Activated CD4-positive, alpha-beta memory T cell treated with anti-CD3 and anti-CD28 coated beads for 36 hours (primary cell): ENCODE measurements at places on chromosomes 5 and 9. TPM values are rescaled to one million over a fixed set of nuclear protein-coding genes. Genes with fewer than 3 reads are reported as not detected.
A peak's percentile ranks its signal among the peaks of the same experiment; 100 is the strongest.

LCN12 gene
- total RNA-seq: 2.1 TPM

LARP1 gene
- 201 TPM for total RNA-seq

CER1 gene
- total RNA-seq: not detected

FOXD4 gene
- total RNA-seq: not detected

PCSK1 gene
- not detected for total RNA-seq

ZDHHC11 gene
- total RNA-seq: 7.9 TPM

CCDC187 gene
- total RNA-seq: not detected

GRCh38 chr5:179817470-179817840 lies 3.2 kb upstream of the SQSTM1 start:
- H3K36me3 ChIP-seq: peaks cover 23% of the 10 kb centered on the region
- peaks cover 34% of the 10 kb centered on the region for H3K4me1 ChIP-seq
- no peak overlapping the region for H3K4me3 ChIP-seq

- peaks cover 12% of the 10 kb centered on the region for H3K36me3 ChIP-seq
- H3K27ac ChIP-seq: no peak overlapping the region
- peaks cover 13% of the 10 kb centered on the region for H3K4me1 ChIP-seq
- H3K4me3 ChIP-seq: no peak overlapping the region
These were observed 117.0 kb upstream of the GNA14 start for GRCh38 chr9:77764894-77765780.

GRCh38 chr9:37925786-37926736 lies 22.1 kb upstream of the SLC25A51 start:
- H3K36me3 ChIP-seq: no peaks in the 10 kb centered on the region
- DNase-seq: peak; percentile 14
- H3K4me3 ChIP-seq: no peak overlapping the region
- peaks cover 2% of the 10 kb centered on the region for H3K4me1 ChIP-seq
- no peaks in the 10 kb centered on the region for H3K27me3 ChIP-seq
- H3K27ac ChIP-seq: no peak overlapping the region

DNA sequence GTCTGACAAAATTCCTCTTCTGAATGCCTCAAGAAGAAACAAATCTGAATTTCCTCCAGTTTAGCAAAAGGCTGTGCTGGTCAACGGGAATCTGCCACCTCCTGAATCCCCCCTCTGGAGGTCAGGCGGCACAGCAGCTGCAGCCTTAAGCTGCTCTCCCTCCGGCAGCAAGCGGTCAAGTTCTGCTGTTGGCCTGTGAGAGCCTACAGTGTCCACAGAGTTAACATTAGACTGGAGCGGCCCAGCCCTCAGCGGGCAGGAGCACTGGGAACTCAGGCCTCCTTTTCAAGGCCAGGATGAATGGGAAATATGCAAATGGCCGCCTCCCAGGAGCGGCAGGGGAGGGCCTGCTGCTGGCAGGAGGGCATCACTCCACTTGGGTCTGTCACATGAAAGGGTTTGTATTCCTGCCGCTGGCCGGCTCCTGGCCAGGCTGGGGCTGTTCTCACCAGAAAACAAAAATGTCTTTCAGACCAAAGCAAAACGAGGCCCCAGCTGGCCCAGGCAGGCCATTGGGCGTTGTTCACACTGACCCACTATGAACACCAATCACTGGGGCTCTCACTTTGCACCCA lies 8.2 kb downstream of the ACSL6 start:
- peaks cover 50% of the 10 kb centered on the region for H3K4me1 ChIP-seq
- H3K4me3 ChIP-seq: no peak overlapping the region
- no peaks in the 10 kb centered on the region for H3K36me3 ChIP-seq
- no peak for DNase-seq
- no peaks in the 10 kb centered on the region for H3K27me3 ChIP-seq

DNA sequence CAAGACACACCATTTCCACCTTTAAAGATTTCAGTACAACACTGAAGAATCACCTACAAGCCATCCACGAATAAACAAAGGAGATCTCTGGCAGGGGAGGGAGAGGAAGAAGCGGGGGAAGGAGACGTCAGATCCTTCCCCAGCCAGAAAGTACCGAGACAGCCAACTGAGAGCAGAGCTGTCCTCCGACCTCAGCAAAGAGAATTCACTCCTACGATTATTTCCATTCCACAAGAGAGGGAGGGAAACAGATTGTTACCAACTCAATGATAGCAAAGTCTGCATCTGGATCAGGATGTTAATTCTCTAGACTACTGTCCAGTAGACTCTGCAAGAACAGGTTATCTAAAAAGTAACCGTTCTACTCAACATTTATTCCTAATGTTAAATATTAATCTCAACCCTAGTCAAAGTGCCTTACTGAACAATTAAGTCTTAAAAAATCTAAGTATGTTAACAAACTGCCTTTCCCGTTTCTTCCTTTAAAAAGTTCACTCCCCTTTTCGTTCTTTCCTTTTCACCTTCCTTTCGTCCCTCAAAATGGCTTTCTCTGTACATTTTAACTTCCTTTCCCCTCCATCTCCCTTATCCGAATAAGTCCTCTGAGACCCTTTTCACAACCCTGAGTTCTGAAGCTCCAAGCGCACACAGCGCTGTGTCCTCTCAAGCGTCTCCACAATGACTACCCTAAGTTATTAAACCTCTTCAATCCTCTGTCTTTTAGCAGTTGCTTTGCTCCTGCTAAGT lies 1.4 kb downstream of the CHD1 start:
- peak; percentile 74 for DNase-seq
- H3K4me3 ChIP-seq: peak overlapping the region; percentile 99
- H3K27ac ChIP-seq: peak overlapping the region; percentile 99
- no peaks in the 10 kb centered on the region for H3K27me3 ChIP-seq
- peaks cover 48% of the 10 kb centered on the region for H3K4me1 ChIP-seq

GRCh38 chr9:137082925-137083290 lies 3.9 kb upstream of the MAN1B1 start:
- H3K4me1 ChIP-seq: peaks cover 24% of the 10 kb centered on the region
- H3K27ac ChIP-seq: no peak overlapping the region
- no peak overlapping the region for H3K4me3 ChIP-seq
- DNase-seq: no peak
- no peaks in the 10 kb centered on the region for H3K27me3 ChIP-seq

DNA sequence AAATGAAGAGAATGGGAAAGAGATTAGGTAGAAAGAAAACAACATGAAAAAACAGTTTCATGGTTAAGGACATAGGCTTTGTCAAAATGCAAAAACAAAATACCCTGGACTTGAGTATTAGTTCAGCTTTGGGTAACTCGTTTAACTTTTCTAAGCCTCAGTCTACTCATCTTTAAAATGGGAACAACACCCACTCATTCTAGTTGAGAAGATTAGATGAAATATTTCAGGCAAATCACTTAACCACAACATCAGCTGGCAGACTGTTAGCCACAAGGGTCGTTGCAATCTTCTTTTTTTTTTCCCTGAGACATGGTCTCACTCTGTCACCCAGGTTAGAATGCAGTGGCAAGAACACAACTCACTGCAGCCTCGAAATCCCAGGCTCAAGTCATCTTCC lies 185.6 kb downstream of the DCP2 start:
- H3K4me1 ChIP-seq: peaks cover 8% of the 10 kb centered on the region
- no peaks in the 10 kb centered on the region for H3K27me3 ChIP-seq
- H3K36me3 ChIP-seq: no peaks in the 10 kb centered on the region
- no peak for DNase-seq
- H3K4me3 ChIP-seq: no peak overlapping the region
- no peak overlapping the region for H3K27ac ChIP-seq

GRCh38 chr9:106069241-106069640 lies 374.9 kb downstream of the TMEM38B start:
- H3K27ac ChIP-seq: no peak overlapping the region
- no peaks in the 10 kb centered on the region for H3K27me3 ChIP-seq
- no peak for DNase-seq
- H3K4me1 ChIP-seq: no peaks in the 10 kb centered on the region
- H3K4me3 ChIP-seq: no peak overlapping the region

- no peak overlapping the region for H3K4me3 ChIP-seq
- H3K27ac ChIP-seq: no peak overlapping the region
- no peak for DNase-seq
These were observed 396.8 kb upstream of the NMUR2 start for GRCh38 chr5:152801886-152802285.

- H3K27me3 ChIP-seq: no peaks in the 10 kb centered on the region
- H3K4me1 ChIP-seq: no peaks in the 10 kb centered on the region
- H3K4me3 ChIP-seq: no peak overlapping the region
These were observed 164.9 kb downstream of the PBX3 start for GRCh38 chr9:125911861-125912644.

GRCh38 chr9:136103651-136104487 lies 8.8 kb upstream of the NACC2 start:
- H3K27me3 ChIP-seq: no peaks in the 10 kb centered on the region
- H3K36me3 ChIP-seq: no peaks in the 10 kb centered on the region
- H3K4me3 ChIP-seq: no peak overlapping the region
- no peak overlapping the region for H3K27ac ChIP-seq
- DNase-seq: no peak

GRCh38 chr9:127437497-127438264 lies 13.5 kb downstream of the ZNF79 start:
- no peaks in the 10 kb centered on the region for H3K27me3 ChIP-seq
- H3K4me3 ChIP-seq: no peak overlapping the region
- peak overlapping the region; percentile 77 for H3K27ac ChIP-seq
- peaks cover 64% of the 10 kb centered on the region for H3K36me3 ChIP-seq
- H3K4me1 ChIP-seq: peaks cover 15% of the 10 kb centered on the region

- no peak overlapping the region for H3K27ac ChIP-seq
- DNase-seq: no peak
- H3K4me3 ChIP-seq: no peak overlapping the region
- H3K36me3 ChIP-seq: peaks cover 10% of the 10 kb centered on the region
These were observed 30.6 kb downstream of the KDM4C start for GRCh38 chr9:6788162-6789016.

- H3K27ac ChIP-seq: no peak overlapping the region
- DNase-seq: no peak
- H3K27me3 ChIP-seq: no peaks in the 10 kb centered on the region
- H3K4me1 ChIP-seq: no peaks in the 10 kb centered on the region
These were observed 419.8 kb downstream of the PLK2 start for GRCh38 chr5:58040044-58040443.

- H3K4me3 ChIP-seq: no peak overlapping the region
- H3K36me3 ChIP-seq: no peaks in the 10 kb centered on the region
- no peak overlapping the region for H3K27ac ChIP-seq
- no peaks in the 10 kb centered on the region for H3K4me1 ChIP-seq
- DNase-seq: no peak
- H3K27me3 ChIP-seq: peaks cover 17% of the 10 kb centered on the region
These were observed 337.3 kb upstream of the RFX3 start for GRCh38 chr9:3863111-3863528.

DNA sequence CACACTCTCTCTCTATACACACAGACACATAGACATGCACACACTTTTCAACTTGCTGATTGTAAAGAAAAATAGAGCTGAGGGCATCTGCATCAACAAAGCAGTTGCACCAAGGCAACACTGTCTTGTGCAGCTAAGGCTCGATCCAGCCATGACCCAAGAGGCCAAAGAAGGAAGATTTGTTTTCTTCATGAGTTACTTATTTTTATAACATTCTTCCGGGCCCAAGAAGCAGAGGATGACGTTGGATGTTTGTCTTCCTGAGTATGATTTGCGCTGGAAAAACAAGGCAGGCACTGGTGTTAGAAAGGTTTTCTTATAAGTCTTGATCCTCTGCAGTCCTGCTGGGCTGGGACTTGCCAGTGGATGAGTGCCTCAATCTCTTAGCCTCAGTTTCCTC lies 344.1 kb downstream of the ADAMTS6 start:
- no peaks in the 10 kb centered on the region for H3K4me1 ChIP-seq
- H3K36me3 ChIP-seq: no peaks in the 10 kb centered on the region
- H3K27ac ChIP-seq: no peak overlapping the region
- no peaks in the 10 kb centered on the region for H3K27me3 ChIP-seq

DNA sequence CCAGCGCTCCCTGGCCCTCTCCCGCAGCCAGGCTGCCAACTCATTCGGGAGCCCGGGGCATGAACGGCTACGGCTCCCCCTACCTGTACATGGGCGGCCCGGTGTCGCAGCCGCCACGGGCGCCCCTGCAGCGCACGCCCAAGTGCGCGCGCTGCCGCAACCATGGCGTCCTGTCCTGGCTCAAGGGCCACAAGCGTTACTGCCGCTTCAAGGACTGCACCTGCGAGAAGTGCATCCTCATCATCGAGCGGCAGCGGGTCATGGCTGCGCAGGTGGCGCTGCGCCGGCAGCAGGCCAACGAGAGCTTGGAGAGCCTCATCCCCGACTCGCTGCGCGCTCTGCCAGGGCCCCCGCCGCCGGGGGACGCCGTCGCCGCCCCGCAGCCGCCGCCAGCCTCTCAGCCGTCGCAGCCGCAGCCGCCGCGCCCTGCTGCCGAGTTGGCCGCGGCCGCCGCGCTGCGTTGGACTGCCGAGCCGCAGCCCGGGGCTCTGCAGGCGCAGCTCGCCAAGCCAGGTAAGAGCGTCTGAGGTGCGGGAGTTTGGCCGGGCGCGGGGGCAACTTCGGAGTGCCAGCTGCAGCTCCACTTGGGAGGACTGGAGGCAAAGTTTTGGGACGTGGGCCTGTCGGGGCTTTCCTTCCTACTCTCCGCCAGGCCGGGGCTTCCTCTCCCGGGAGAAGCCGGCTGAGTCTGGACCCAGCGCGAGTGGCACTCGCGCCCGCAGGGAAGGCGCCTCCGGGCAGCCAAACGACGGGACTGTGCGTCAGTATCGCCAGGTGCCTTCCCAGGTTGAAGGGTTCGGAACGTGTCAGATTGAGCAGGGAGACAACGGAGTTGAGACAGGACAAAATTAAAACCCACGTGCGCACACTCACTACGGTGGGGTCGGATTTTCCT lies 735 bp downstream of the DMRT3 start:
- H3K27ac ChIP-seq: no peak overlapping the region
- H3K4me1 ChIP-seq: peaks cover 13% of the 10 kb centered on the region

DNA sequence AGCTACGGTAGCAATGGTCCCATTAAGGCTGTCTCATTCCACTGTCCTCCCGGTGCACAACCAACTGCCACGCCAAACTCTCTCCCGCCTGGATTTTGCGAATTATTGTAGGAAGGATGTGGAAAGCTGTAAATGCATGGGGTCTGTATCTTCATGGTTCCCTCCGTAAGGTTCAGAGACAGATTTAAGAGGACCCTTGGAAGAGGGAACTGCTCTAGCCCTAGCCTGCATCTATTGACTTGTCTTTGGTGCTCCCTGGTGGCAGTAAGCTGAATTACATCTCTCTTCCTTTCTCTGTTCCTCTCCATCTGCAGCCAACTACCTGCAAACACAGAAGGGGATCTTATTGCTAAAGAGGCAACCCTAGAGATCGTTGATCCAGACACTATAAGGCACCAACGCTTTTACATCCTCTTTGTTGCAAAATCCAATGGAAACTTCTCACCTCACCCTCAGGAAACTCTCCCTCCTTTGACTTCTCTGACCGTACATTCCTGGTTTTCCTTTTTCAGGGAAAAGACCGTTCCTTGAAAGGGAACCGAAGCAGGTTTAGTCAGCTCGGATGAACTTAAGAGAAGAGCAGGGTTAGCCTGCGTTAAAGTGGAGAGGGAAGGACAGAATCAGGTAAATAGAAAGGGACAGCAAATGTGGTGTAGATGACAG lies 11.9 kb downstream of the CAPSL start:
- peaks cover 12% of the 10 kb centered on the region for H3K27me3 ChIP-seq
- peak; percentile 65 for DNase-seq
- no peaks in the 10 kb centered on the region for H3K36me3 ChIP-seq
- peaks cover 41% of the 10 kb centered on the region for H3K4me1 ChIP-seq

- H3K36me3 ChIP-seq: no peaks in the 10 kb centered on the region
- no peak overlapping the region for H3K4me3 ChIP-seq
- no peak for DNase-seq
These were observed 1005.7 kb downstream of the DTWD2 start for GRCh38 chr5:117982691-117983090.
